NCI-H2081 (cell line): ENCODE measurements at places on chromosomes 7 and 10.

GRCh38 chr10:127135844-127136577, 60.4 kb downstream of the INSYN2A start:
- DNase-seq = no peak

DNA sequence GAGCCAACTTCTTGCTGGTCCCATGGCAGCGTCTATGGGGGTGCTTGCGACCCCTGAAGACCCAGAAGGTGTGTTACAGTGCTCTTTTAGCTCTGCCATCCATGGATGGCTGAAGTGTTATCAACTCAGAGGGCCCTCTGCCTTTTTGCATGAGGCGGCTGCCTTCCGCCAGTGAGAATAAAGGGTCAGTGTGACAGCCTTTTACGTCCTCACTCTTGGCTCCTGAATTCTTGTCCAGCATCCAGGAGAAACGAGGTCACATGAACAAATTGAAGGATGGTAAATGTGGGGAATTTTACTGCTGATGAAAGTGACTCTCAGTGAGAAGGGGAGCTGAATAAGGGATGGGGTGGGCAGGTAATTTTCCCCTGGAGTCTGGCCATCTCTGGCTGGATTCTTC, 24.1 kb downstream of the SSMEM1 start:
- DNase-seq = no peak

- peak; percentile 1 for DNase-seq
These were observed 7.2 kb upstream of the CHCHD1 start for GRCh38 chr10:73774637-73775036.

DNA sequence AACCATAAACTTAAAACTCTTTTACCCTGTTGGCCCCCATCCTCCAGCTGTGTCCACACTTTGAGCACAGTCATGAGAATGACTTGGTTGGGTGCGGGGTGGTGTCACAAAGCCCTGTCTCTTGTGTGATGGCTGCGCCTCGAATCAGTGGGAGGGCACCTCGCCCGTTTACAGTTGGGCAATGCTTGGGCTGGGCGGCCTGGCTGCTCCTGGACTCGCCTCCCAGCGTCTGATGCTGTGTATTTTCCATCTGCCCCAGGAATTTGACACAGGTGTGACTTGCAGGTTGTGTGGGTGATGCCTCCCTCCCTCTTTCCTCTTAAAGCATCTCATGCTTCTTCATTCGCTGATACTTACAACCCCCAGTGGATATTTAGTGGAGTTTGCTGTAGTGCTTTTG, 33.7 kb downstream of the CHST12 start:
- DNase-seq = no peak

DNA sequence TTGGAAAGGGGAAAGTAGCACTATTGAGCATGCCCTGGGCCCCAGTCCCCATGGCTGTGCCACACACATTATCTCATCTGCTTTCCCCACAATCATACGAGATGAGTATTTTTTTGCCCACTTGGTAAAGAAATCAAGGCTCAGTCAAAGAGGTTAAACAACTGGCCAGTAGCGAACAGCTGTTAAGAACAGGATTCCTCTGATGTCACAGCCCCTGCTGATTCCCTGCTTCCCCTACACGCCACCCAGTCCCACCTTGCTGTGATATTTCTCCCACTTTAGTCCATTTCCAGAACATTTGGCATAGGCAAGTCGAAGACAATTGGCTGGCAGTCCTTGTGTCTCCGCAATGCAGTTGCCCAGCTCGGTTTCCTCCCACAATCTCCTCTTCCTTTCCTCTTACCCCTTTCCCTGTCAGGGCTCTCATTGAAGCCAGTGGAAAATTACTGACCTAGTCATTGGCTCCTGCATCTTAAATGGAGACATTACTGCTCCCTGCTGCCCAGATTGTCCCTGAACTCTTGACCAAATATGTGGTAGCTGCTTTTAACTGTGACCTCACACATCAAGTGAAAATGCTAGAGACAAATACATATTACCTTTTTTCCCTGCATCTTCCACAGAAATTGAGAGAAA, 56.5 kb upstream of the EEPD1 start:
- no peak for DNase-seq

DNA sequence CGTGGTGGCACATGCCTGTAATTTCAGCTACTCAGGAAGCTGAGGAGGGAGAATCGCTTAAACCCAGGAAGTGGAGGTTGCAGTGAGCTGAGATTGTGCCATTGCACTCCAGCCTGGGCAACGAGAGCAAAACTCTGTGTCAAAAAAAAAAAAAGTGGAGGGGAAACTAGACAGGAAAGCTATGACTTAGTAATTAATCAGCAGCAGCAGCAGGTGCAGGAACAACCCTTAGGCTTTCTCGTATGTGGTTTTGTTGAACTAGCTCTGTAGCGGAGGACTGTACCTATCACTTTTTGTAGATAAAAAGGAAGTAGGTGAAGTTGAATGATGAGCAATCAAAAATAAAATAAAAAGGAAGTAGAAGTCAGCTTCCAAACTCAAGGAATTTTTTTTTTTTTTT, 76.9 kb upstream of the KMT2C start:
- no peak for DNase-seq

GRCh38 chr7:99399597-99399996, 8.8 kb downstream of the PDAP1 start:
- no peak for DNase-seq

DNA sequence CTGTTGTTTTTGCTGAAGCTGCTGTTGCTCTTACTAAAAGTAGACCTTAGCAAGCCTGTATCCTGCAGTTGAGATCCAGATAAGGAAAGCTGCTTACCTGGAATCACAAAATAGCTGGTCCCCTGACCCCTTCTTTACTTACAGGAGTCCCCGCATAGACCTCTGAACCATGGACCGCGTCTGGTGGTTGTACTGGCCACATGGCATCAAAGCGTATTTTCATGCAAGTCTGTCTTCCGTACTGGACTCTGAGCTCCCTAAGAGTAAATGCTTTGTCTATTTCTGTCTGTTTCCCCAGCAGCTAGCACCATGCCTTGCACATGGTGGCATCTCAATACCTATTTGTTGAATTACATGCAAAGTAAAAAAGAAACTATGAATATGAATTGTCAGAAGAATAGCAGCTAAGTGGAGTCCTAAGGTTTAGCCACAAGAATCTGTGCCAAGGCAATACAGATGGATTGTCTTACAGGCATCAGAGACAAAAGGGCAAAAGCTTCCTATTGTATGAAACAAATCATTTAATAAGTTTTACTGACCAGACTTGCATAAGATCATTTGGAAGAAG, 159.2 kb downstream of the PAXIP1 start:
- no peak for DNase-seq
